ENCODE measurements at places on chromosomes 13 and 19.

DNA sequence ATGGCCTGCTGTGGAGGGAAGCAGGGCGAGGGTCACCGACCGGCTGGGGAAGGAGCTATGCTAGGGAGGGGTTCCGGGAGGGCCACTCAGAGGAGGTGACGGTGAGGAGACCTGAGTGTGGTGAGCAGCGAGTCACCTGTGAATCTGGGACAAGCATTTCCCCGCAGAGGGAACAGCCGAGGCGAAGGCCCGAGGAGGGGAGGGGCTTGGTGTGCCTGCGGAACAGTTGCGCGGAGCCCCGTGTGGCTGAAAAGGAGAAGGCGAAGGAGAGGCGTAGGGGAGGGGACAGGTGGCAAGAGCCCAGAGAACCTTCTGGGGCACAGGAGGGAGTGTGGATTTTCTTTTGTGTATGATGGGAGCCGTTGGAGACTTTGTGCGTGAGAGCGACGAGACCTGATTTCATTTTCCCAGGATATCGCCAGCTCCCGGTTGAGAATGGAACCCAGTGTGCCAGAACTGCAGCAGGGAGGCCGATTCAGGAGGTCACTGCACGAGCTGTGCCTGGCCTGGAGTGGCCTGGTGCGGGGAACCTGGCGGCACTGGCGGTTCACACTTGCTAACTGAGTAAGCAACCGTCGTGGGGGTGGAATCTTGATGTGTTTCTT, 117.7 kb upstream of the ZNF507 start:
- DNase-seq: no peak

DNA sequence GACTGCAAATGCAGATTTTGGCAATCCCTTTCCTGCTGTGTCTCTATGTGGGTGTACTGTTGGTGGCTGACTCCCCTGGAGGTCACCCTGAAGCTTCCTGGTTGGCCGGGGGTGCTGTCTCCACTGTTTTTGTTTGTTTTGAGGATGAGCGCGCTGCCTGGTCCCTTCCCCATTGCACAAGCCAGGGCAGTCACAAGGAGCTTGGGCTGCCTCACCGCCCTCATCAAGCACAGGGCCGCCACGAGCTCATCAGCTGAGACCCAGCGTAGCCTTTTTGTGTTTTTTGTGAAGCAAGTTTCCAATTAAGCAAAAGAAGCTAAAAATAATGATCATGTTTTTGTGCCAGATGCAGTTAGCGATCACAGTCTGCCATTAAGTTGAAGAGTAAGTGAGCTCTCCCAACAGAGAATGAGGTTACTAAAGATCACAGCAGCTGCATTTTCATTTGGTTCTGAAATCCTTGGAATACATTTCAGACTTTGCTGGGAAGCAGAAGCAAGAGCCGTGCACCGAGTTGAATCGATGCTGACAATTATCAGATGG, 57.8 kb downstream of the GGACT start:
- no peak for DNase-seq

GRCh38 chr19:1938071-1938470, 2.9 kb upstream of the CSNK1G2 start:
- DNase-seq: no peak

- DNase-seq: no peak
Measured at GRCh38 chr13:47484548-47484947, 516.5 kb downstream of the SUCLA2 start.

GRCh38 chr13:31930490-31930889, 101.1 kb upstream of the FRY start:
- DNase-seq: no peak

DNA sequence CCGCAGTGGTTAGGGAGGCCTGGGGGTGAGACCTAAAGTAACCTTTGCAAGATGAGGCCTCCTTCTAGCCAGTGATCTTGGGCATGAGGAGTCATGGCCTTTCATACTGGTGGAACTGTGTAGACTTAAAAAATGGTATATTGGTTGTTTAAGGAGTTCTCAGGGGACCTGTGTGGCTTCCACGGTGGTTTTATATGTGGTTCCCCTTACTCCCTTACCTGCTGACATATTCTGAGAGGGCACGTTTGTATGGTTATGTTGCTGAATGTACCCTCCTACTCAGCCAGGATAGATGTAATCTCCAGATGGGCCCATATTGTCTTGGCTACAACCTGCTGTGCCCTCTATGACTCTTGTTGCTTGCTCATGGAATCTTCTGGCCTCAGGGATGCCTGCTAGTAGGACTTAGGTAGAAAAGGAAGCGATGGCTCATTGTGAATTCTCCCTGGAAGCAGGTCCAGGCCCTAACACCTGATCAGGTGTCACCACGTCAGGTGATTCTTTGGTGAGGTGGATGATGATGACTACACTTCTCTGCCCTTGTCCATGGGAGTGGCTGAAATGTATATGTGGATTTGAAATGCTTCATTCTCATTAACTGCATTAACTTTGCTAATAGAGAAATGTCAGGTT, 1.8 kb downstream of the ZNF460 start:
- peak; percentile 30 for DNase-seq

- no peak for DNase-seq
Measured at GRCh38 chr19:4454747-4455718, 2.6 kb downstream of the UBXN6 start.

- no peak for DNase-seq
Measured at GRCh38 chr13:42137856-42138537, 89.5 kb downstream of the DGKH start.

DNA sequence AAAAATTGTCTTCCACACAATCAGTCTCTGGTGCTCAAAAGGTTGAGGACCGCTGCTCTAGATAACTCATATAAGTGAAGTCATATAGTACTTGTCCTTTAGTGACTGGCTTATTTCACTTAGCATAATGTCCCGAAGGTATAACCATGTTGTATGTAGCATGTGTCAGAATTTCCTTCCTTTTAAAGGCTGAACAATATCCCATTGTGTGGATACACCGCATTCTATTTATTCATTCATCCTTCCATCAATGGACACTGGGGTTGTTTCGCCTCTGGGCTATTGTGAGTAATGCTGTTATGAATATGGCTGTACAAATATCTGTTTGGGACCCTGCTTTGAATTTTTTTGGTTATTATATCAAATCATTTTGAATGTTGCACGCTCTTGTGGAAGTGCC, 4.6 kb upstream of the LYPD5 start:
- no peak for DNase-seq

DNA sequence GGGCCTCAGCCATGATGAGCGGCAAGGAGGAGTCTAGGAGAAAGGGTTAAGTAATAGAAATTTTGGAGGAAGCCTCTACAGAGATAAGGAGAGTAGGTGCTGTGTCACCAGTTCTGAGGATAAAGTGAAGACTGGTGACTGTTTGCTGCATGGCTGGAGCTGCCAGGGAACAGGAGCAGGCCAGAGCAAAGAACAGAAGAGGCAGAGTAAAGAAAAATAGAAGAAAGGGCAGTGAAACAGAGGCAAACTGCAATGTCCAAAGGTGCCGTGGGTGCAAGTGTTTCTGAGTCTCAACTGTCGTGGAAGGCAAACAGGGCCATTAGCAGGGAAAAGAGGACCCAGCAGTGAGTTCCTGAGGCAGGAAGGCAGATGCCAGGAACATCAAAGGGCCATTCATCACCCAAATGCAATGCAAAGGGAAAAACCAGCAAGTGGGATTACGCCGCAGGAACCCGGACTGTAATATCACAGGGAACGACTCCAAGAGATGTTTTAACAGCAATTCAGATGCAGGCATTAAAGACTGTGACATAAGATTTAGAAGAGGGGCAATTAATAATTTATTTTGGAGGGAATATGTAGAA, 318.3 kb downstream of the FOXO1 start:
- DNase-seq: no peak

DNA sequence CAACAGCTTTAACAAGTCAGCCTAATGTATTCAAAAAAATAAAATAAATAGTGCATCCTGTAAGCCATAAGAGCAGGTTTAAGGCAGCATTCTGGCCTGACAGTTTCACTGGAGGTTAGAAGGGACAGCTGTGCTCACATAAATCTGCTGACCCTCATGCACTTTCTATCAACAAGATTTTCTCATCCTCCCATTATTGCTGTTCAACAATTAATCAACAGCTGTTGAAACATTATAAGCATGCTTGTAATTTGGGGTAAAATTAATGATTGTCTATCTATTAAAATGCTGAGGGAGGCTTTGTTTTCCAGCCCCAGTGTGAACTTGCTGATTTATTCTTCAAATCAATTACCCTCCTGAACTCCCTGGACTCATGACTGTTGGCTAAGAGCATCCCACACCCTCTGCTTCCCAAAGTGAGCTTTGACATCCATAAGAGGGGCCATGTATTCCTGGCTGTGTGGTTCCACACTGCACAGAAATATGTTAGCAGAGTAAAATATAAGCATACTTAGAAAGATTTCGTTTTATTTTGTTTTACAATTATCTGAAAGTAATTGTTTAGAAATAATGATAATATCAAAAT, 492.4 kb downstream of the EFNB2 start:
- no peak for DNase-seq

- DNase-seq: peak; percentile 64
Measured at GRCh38 chr19:1408300-1409203, 1.2 kb downstream of the DAZAP1 start.

DNA sequence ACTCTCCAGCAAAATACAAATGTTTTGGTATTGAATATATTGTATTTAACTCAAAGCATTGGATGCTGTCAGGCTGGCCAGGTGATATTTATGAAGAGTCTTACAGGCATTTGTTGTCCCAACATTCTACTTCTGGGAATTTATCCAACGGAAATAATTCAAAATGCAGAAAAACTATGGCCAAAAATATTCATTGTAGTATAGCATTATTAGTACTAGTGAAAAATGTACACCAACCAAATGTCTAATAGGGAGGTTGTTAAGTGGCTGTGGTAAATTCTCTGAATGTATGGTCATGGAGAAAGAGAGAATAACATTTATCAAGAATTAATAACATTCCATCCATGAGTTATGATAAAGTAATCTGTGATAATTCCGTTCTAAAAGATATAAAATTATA, 38.6 kb upstream of the GAS6 start:
- no peak for DNase-seq

DNA sequence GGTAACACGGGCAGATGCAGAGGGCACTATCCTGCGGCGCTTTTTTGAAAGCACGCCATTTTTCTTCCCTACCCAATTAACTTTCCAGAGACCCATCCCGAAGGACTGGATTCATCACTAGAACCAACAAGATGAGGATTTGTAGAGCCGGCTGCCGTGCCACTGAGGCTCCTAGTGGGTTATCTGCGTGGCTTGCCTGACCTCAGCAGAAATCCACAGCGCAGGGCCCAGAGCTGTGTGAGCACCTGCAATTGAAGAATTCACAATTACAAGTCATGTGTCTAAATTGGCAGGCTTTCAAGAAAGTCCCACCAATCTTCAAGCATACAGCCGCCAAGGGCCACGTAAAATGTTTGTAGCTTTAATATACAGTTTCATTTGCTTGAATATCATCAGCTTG, 75.5 kb downstream of the ALOX5AP start:
- DNase-seq: no peak

DNA sequence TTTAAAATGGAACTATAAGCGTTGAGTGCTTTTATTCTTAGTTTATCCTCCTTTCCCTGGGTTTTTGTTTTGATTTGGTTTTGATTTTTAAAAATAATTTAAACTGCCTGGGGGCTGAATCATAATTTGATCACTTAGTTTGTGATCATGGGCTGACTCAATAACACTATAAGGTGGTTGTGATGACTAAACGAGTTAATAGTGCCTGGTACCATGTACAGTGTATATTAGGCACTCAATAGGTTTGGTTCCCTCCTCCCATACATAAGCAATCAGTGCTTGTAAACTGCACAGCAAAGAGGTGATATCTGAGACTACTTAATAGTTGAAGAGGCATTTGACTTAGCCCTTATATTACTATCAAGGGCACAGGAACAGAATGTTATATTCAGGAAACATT, 200.9 kb upstream of the RFC3 start:
- DNase-seq: no peak

DNA sequence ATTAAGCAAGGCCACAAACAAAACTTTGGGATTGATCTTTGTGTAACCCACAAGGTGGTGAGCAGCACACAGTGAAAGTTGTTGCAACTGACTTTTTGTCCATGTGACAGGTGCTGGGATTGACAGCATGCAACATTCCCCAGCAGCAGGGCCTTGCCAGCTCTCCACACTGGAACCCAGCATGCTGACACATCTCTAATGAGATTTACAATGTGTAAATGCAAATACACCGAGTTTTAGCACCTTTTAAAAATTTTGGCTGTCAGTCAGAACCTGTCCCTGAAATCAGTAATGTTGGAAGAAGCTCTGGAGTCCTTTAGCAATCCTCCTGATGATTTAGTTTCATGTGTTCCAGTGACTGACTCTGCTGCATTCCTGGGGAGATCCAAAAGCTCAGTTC, 16.5 kb upstream of the PCDH8 start:
- DNase-seq: no peak

- no peak for DNase-seq
Measured at GRCh38 chr13:79901336-79901735, 420.4 kb downstream of the NDFIP2 start.

- no peak for DNase-seq
Measured at GRCh38 chr13:39283072-39283471, 244.8 kb downstream of the NHLRC3 start.

GRCh38 chr13:90798381-90798780, 549.1 kb upstream of the MIR17HG start:
- DNase-seq: no peak

DNA sequence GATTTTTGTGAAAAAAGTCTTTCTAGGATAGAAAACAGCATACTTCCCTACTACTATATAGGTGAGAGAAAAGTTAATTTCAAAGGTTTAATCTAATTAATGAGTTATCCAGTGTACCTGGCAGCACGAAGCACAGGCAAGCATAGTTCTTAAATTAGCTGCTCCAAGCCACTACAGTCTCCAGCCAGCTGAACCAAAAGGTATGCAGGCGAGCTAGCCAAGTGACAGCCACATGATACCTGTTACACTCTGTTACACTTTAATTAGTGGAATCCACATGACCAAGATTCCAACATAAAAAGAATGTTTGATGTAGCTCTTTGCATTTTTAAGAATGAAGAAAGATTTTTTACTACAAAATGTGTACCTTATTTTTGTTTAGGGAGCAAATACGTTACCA, 15.5 kb downstream of the SLC25A30 start:
- no peak for DNase-seq

GRCh38 chr13:18964942-18965341, 216.7 kb downstream of the TUBA3C start:
- DNase-seq: no peak

DNA sequence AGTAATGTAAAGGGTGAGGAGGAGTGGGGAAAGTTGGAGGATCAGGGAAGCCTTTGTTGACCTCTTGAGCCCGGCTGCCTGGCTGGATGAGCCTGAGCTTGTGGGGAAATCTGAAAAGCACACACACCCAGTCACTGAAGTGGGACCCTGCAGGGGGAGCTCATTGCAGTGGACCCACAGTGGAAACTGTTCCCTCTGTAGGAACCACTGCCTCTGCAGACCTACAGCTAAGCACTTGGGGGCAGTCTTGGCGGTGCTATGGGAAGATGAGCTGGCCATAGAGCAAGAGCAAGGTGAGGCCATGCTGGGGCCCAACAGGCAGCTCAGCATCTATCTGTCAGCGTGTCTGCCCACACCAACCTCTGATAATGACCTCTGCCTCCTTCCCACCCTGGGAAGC, 294.8 kb downstream of the TSHZ3 start:
- no peak for DNase-seq

- DNase-seq: peak; percentile 93
Measured at GRCh38 chr19:1848399-1849131, at the start of gene REXO1. Gene REXO1, minus strand, starts transcription at chr19:1848483. Its CDS starts 125 bp downstream, at chr19:1848358.

GRCh38 chr19:55255618-55256423, 3.0 kb downstream of the PPP6R1 start:
- DNase-seq: peak; percentile 53

All from GM10248 (cell line).